ENCODE measurements at places on chromosomes 6 and 20.

DNA sequence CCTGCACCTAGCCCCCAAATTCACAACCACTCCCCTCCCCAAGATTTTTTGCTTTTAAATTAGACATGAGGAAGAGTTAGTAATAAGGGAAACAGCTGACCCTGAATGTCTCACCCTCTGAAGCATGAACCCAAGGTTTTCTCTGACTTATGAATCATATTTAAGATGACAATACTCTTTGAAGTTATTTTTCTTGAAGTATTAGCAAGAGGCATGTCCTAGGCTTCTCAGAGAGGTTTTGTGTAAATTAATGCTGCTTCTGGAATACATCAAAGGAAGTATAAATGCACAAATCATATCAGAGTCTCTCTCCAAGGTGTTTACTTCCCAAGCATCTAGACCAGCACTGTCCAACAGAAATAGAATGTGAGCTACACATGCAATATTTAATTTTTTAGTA is 408.1 kb upstream of the MARCKS start:
- no peak for DNase-seq

DNA sequence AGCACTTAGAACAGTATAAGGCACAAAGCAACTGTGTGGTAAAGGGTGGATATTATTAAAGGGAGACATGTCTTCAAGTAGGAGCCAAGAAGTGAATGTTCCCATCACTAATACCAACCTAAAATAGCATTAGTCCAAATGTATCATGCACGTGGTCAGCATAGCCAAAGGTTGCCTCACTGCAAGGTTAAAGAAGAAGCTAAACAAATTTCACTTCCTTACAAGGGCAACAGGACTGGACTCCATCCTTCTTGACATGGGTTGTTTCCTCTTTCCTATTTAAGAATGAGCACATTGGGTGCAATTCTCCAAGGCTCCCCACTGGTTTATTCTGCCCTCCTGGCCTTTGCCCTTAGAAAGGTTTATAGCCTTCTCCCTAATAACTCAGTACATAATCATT is 186.7 kb downstream of the PHACTR1 start:
- no peak for DNase-seq

DNA sequence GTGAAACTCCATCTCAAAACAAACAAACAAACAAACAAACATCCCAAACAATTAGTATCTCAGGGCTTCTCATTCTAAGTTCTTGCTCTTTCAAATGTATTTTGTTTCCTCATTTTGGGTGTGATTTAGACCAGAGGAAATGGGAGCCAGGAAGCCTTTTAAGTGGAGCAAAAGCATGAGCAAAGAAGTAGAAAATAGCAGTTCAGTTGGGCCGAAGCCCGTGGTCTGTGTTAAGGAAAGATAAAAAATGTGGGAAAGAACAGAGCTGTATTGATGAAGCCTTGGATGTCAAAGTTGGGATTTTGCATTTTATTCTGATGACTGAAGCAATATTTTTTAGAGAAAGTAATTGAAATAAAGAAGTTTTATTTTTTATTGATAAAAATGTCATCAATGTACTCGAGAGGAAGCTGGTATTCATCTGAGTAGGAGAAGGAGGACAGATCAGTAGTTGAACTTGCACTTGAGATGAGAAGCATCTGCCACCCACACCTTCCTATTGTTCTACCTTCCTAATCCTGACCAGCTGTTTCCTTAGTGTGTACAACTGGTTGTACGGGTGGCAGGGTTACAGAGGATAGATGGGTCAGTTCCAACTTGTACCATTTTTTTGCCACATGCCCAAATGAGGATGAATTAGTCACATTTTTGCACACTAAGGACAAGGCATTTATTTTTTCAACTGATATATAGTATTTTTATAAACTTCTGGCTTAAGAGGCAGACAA is 56.1 kb downstream of the KIAA0408 start:
- DNase-seq: no peak

- DNase-seq: no peak
These were observed 474.2 kb upstream of the SULF2 start for GRCh38 chr20:48259456-48259855.

GRCh38 chr6:132161283-132161682 is 210.1 kb upstream of the CCN2 start:
- no peak for DNase-seq

GRCh38 chr6:149895833-149896271 is 2.1 kb downstream of the RAET1E start:
- no peak for DNase-seq
